ENCODE measurements at places on chromosomes 2 and 18.

DNA sequence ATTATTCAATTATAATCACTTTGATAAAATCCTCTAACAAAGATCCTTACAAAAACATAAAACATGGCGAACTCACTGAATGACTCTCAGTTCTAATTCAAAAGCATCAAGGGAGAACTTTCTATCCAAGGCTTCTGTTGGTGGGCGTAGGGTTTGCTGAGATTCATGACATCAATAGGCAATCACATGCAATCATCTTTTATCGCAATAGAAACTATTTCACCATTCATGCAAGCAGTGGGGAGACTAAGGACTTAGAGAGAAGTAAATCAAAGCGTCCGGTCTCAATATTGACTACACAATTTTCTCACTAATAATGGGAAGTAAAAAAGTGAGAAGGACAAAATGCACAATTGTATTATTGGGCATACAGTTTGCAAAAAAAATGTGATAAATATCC, 168.7 kb downstream of the SCG2 start:
- DNase-seq = no peak

DNA sequence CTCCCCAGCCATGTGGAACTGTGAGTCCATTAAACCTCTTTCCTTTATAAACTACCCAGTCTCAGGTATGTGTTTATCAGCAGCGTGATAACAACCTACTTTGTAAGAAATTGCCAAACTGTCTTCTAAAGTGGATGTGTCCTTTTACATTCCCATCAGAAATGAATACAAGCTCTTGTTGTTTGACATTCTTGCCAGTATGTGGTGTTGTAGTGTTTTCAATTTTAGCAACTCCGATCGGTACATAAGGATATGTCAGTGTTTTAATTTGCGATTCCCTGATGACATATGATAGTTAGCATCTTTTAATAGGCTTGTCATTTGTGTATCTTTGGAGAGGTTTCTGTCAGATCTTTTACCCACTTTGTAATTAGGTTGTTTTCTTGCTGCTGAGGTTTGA, 1156.3 kb upstream of the CRIM1 start:
- no peak for DNase-seq

- DNase-seq = no peak
Observed at GRCh38 chr18:32086881-32087280, 4.8 kb upstream of the RNF138 start.

DNA sequence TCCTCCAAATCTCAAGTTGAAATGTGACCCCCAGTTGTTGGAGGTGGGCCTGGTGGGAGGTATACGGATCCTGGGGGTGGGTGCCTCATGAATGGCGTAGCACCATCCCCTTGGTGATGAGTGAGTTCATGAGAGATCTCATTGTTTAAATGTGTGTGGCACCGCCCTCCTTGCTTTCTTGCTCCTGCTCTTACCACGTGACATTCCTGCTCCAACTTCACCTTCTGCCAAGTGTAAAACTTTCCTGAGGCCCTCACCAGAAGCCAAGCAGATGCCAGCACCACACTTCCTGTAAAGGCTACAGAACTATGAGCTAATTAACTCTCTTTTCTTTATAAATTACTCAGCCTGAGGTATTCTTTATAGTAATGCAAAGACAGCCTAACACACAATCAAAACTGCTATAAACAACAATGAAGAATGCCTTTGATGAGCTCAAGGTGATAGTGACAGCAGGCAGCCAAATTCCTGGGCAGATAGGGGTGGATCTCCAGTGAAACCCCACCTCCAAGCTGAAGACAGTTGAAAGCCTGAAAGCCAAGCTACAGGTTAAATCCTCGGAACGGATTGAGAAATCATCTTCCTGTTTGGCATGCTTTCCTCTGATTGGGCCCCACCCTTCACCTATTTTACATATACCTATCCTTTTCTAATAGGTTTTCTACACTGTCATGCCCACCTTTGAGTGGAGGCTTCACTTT, 26.9 kb downstream of the MCEE start:
- DNase-seq = no peak
